ENCODE measurements at places on chromosomes 6 and 20.

DNA sequence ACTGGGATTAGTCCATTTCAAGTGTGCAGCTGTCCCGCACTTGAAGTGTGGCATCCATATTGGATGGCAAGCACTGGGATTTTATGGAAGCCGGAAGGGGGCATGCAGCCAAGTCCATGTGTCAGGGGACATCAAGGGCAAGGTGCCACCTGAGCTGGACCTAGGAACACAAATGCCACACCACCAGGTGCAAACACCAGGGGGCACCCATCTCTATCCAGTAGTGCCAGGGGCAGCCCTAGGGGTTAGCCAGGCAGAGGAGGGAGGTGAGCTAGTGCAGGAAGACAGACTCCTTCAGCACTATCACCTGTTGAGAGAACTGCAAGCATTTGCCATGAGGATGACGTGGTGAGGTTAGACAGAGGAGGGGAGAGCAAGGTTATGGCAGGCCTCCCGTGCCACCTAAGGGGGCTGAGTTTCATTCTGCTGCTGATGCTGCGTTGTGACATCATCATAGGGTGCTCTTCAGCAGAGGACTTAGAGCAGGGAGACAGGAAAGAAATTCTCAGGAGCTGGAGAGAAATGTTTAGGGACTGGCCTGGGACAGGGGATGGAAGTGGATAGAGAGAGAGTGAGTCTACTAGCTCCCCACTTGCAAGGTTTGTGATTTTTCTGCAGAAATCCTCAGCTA is 192.6 kb upstream of the SLC24A3 start:
- DNase-seq: no peak

- peak; percentile 90 for DNase-seq
These were observed at the start of gene ACTL10 for GRCh38 chr20:33666293-33667244. ACTL10 (plus strand) TSS chr20:33666943; CDS start chr20:33667498, 555 bp downstream.

GRCh38 chr6:110295451-110296165 is 62.5 kb downstream of the METTL24 start:
- DNase-seq: no peak

GRCh38 chr6:89644864-89645263 is 6.3 kb upstream of the LYRM2 start:
- DNase-seq: no peak

- DNase-seq: no peak
These were observed 46.2 kb downstream of the HLA-C start for GRCh38 chr6:31225735-31226134.
